ENCODE measurements at places on chromosomes 4 and X.

- DNase-seq: no peak
Measured at GRCh38 chr4:185421366-185422124, 4.2 kb downstream of the UFSP2 start.

DNA sequence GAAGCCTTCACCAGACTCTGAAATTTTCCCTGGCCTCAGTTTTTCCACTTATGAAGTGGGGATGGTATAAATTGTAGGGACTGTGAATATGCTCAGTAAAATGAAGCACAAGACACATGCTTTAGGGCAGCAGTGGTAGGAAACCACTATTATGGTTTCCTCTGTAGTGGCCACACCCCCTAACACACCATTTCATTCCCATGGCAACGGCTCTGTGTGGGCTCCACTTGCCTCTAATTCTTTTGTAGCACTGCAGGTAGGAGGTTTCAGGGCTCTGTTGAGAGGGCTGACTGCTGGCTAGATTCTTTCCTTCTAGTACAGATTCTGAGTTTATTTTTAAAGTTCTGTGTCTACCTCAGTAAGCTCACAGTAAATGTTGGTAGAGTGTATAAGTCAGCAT, 3.5 kb upstream of the VMA21 start:
- no peak for DNase-seq

DNA sequence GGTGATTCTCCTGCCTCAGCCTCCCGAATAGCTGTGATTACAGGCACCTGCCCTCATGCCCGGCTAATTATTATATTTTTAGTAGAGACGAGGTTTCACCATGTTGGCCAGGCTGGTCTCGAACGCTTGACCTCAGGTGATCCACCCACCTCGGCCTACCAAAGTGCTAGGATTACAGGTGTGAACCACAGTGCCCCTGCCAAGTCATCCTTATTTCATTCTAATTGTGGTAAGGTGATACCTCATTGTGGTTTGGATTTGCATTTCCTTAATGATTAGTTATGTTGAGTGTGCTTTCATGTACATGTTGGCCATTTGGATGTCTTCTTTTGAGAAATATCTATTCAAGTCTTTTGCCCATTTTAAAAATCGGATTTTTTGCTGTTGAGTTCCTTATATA, 93.0 kb downstream of the USP9X start:
- DNase-seq: no peak

GRCh38 chr4:3184725-3185124, 64.2 kb upstream of the MSANTD1 start:
- DNase-seq: no peak

DNA sequence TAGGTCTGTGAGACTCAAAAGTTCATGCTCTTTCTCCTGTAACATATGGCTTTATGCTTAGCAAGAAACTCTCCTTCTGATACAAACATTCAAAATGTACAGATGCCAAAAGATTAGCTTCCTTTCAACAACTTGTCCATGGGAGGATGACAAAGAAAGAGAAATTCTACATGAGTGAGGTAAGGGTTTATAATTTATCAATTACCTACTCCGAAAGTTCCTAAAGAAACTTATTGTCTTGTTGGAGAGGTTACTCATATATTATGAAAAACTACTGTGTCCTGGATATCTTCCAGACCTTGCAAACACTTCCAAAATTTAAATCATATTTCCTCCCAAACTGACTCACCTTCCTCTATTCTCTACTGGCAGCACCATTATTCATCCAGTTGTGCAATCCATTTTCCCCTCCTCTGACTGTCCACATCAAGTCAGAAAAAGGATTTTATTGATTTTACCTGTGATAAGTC, 65.1 kb downstream of the ENPEP start:
- no peak for DNase-seq

DNA sequence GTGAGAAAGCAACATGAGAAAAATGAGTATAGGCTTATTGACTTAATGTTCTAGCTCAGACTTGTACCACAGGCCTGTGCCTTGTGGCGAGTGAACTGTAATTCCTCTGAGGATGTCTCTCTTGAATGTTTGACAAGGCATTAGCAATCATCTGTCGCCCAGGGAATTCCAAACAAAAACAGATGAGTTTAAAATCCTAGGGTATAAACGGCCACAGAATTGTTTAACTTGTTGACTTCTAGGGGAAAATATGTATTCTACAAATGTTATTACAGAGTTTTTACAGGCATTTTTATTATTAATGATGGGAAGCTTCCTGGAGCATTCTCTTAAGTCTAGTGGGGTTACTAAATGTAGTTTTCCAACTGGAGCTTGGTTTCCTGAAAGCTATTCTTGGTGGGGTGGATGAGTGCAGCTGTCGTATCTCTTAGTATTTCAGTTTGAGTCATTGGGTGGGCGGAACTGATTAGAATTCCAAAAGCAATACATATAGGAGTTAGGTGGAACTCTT, 40.6 kb downstream of the ARHGAP10 start:
- no peak for DNase-seq

DNA sequence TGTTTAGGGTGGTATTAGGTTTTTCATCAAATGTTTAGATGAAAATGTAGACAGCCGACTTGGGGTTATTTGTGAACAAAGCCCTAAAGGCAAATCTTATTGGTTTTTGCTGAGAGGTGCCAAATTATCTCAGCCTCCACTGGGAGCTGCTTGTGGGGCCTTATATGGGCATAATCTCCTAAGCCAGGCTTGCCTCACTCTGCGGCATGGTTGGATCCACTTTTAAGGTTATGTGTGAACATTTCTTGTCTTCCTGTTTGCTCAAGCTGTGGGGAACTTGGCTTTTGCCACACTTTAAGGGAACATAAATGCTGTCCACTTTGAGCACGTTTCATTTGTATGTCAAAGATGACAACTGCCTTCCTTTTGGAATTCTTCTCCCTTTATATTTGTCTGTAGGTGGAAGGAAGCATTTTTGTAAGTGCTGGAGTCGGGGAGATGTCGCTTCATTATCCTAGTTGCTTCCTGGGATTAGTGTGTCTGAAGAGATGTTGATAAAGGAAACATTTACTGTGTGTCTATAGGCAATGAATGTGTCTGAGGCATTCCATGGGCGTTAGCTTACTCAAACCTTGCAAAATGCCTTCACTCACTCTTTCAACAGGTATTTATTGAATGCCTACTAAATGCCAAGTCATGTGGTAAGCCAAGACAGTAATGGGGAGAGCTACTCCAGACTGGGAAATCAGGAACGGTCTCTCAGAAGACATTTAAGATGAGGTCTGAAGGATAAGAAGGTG, 78.3 kb downstream of the SLC9A6 start:
- DNase-seq: no peak

DNA sequence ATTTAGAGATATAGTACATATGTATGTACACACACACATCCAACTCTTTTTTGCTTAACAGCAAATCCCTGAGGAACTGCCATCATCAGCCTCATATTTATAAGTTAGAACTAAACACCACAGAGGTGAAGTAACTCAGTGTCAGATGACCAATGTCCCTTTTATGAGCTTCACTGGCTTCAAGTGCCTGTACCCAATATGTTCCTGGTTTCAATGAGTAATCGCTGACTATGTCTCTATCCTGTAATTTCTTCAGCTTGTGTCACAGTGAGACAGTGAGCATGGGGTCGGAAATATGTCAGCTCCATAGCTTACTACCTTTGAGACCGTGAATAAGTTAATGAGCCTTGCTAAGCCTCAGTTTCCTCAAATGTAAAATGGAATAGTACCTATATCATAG, 136.2 kb upstream of the RASGEF1B start:
- DNase-seq: no peak

GRCh38 chr4:119321921-119322687, at the start of gene FABP2:
Gene FABP2, minus strand, starts transcription at chr4:119322138. Its CDS starts 36 bp downstream, at chr4:119322102.
- DNase-seq: no peak

DNA sequence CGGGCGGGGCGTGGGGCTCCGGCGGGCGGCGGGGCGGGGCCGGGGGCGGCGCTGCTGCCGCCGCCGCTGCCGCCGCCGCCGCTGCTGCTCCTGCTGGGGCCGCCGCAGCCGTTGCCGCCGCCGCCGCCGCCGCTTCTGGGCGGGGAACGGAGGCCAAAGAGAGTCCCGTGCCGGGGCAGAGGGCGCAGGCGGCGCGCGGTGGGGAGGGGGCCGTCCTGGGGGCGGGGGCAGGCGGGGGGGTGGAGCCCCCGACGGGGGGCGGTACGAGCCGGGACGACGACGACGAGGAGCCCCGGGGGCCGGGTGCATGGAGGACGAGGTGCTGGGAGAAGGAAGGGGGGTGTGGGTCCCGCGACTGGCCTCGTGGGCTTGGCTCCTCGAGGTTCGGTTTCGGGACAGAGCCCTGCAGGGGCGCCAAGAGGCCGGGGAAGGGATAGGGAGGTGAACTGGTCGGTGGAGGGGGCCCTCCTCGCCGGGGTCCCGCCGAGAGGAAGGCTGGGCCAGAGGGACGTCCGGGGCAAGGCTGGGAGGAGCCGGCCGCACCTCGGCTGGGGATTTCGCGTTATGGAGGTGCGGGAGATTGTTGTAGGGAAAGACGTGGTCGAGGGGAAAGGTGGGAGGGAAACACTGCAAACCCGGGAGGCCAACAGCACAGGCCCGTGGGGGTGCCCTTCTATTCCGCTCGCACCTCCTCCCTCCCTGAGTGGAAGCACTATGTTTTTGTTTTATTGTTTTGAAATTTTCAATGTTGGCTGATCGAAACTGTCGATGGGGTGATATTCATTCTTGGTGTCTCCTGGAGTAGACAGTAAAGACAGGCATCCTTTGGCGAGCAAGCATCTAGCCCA, 1.9 kb downstream of the BCORL1 start:
- DNase-seq: no peak

DNA sequence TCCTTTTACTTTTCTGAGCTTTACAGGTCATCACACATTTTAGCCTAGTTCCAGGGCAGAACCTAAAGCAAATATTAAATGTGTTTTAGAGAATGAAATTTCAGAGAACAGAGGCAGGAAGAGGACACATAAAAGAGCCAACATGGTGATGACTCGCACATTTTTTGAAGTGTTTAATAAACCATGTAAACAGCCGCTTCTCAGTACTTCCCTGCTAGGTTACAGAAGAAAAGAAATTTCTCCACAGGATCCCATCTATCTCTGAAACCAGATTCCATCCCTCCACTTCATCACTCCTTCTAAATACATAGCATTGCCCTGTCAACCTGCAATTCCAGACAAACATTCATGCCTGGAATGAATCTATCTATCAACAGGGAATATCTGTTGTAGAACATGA, 949.5 kb upstream of the PCDH7 start:
- peak; percentile 10 for DNase-seq

- DNase-seq: no peak
Measured at GRCh38 chr4:86977621-86978184, 42.9 kb downstream of the AFF1 start.

- no peak for DNase-seq
Measured at GRCh38 chrX:53171356-53171755, 53.7 kb downstream of the KDM5C start.
